ENCODE measurements at places on chromosomes 3 and 15.

DNA sequence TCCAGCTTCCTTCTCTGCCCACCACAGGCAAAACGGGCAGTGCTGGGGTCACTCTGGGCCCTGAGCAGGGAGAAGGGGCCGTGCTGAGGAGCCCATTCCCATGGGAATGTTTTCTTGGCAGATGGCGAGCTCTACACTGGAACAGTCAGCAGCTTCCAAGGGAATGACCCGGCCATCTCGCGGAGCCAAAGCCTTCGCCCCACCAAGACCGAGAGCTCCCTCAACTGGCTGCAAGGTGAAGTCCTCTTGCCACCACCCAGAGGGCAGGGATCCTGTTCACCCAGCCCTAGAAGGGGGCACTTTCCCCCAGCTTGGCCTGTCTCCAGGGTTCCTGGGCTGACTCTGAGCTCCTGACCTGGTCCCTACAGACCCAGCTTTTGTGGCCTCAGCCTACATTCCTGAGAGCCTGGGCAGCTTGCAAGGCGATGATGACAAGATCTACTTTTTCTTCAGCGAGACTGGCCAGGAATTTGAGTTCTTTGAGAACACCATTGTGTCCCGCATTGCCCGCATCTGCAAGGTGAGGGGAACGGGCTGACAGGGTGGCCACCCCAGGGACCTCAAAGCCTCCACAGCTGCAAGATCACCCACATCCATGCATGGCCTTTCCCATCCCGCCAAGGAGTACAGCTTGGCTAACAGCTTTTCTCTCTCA lies 12.4 kb downstream of the CIB1 start:
- DNase-seq: peak; percentile 52

DNA sequence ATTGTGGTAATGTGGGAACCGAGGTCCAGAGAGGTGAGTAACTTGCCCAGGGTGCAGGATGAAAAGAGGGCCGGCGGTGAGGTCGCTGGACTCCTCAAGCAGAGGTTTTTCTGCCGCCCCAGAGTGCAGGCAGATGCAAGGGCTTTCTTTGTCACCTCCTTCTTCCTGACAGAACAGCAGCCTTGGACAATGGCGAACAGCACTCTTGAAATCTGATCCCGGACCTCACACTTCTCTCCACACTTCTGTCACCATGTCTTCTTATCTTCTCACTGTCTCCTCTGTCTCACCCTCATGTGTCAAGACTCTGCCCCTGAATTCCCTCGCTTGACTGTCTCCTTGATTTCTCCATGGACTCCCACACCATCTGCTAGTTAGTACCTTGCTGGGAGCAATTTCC lies 15.4 kb upstream of the VPS8 start:
- DNase-seq: no peak

DNA sequence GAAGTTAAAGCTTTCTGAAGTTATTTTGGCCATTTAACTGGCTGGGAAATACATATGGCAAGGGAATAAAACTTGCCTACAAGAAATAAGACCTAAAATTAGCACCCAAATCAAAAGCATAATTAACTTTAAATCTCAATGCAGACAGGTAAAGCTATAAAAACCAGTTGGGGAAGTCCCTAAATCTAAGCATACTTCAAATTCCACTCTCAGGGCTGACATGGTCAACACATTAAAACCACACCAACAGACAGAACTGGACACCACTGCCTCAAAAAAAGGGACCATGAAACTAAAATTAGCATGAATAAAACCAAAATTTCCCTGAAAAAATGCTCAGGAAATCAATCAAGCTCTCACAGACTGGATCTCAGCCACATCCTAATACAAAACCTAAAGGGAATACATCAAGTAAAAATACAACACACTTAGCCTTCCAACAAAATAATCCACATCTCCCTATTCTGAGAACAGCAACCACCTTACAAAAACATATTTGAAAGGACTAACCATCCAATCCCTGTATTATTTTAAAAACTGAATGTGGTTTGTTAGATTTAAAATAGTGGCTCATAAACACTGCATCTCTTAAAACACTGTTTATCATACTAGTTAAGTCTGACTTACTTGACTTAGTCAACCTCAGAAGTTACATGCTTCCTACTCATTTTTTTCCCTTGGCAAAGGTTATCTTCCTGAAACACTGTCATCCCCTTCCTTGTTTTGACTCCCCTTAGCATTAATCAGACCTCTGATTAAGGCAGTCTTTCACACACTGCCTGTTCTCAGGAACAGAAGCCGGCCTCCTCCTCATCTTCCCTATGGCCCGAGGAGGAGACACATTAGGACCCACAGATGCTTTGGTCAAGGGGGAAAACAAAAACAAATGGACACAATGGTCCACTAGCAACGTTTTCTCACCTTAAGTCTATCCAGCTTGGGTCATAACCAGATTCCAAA lies 8.3 kb downstream of the TRA2B start:
- no peak for DNase-seq

- no peak for DNase-seq
Measured at GRCh38 chr3:180530276-180530675, 71.7 kb upstream of the TTC14 start.

DNA sequence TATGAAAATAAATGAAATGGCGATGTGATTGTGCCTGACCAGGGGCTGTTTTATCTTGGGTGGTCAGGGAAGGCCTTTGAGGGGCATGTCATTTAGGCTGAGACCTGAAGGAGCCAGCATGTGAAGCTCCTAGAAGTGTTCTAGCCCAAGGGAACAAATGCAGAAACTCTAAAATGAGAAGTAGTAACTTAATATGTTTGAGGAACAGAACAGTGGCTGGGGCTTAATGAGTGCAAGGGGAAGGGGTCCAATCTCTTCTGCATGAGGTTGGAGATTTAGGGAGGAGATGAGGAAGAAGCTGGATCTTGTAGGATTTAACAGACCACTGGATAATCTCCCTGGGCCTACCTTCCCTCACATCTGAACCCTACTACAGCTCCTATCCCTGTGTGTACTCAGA lies 110.5 kb downstream of the AKAP13 start:
- no peak for DNase-seq

DNA sequence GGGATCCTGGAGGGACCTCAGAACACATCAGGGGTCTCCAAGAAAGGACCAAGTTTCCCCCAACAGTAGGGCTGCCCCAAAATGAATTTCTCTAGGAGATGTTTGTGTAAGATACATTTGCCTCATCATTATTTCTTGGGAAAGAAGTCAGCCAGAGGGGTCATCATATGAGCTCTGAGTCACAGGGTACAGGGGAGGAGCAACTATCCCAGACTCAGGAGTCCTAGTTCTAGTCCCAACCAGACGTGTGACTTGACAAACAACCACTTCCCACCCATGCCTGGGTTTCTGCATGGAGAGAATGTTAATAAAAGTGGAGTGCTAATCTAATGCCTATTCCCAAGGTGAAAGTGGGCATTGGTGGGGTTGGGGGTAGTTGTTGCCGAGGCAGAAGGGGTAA lies 144.1 kb downstream of the ALDH1A2 start:
- no peak for DNase-seq

DNA sequence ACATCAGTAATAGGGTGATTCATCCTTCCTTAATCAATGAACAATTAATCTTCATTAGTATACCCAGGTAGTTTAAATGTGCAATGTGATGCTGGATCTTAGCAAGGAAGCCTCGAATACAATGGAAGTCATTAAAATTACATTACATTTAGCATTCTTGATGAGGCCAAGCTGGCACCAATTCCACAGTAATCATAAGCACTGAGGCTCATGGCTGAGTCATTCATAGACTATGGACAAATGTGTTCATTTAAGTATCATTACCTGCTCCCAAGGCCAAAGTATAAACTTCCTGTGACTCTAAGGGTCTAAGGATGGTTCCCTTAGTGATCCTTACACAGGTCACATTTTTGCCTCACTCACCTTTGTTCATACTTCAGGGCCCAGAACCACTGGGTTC lies 266.4 kb upstream of the CDIN1 start:
- no peak for DNase-seq

- DNase-seq: no peak
Measured at GRCh38 chr3:196585044-196585757, 16.7 kb downstream of the FBXO45 start.

DNA sequence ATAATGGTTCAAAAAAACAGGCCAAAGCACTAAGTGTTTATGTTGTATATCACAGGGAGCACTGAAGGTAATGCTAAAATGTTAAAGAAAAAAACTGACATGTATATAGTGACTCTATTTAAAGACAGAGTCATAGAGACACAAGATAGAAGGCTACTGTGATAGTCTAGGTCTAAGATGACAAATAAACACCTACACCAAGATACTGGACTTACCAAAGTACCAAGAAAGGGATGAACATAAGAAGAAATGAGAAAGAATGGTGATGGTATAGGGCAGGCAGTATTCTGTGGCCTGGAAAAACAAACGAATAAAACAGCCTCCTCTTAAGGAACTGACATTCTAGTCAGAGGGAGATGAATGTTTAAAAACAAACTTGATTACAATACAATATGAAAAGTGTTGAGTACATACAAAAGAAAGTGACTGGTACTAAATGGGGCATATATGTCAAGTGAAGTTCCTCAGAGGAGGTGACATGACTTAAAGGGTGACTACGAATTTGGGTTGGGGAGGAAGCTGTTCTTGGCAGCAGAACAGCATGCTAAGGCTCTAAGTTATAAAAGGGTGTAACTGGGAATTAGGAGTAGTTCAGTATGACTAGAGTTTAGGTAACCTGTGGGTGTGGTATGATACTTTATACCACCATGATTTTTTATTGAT lies 5.9 kb downstream of the ABHD10 start:
- no peak for DNase-seq

GRCh38 chr15:57190208-57190607 lies 186.1 kb upstream of the CGNL1 start:
- DNase-seq: no peak

- no peak for DNase-seq
Measured at GRCh38 chr3:4766716-4767499, 212.3 kb upstream of the BHLHE40 start.

DNA sequence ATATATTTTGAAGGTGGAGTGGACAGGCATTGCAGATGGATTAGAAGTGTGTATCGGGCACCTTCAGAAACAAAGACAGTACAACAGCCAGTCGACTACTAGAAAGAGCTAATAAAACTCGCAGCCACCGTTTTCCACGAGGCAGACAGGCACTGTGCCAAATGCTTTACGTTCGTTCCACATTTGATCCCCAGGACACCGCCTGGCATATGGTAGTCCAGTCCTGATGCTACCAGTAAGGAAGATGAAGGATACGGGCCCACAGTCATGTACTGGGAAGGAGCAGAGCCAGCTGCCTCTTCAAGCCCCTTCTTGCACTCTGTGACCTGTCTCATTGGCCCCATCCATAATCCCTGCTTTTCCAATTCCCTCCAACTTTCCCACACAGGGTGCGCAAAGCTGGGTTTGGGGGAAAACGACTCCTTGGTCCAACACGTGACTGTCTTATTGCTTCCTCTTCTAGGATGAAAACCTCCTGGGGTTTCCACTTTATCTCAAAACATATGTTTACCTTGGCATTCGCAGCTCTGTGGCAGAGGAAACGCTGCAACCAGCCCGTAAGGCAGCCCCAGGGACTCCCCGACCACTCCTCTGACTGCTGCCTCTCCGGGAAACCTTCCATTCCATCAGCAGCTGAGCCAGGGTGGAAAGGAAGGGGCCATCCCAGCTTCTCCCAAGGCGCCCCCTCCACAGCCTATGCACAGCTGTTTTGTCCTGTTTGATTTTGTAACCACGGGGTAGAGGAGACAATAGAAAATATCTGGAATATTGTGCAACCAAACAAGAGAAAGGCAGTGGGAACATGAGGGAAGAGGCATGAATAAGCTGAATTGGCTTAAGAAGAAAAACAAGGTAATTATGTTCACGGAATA lies 107.4 kb downstream of the ADAMTS17 start:
- DNase-seq: no peak

GRCh38 chr3:170865209-170866094 lies 4.5 kb downstream of the RPL22L1 start:
- no peak for DNase-seq

DNA sequence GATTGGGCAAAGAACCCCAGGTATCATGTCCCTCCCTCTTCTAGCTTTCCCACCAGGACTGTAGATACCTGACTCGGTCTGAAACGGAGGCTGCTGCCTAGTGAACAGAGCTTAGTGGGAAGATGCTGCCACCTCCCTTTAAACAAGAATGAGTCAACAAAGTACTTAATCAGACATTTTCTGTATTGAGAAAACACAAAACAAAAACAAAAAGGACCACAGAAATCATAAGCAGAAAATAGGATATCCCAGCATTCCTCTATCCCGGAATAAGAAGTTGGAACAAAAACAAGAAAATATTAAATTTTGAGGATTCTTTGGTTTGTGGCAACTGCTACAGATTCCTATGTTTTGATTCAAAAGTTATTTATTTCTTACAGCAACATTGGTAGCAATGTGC lies 51.7 kb upstream of the COL8A1 start:
- no peak for DNase-seq

DNA sequence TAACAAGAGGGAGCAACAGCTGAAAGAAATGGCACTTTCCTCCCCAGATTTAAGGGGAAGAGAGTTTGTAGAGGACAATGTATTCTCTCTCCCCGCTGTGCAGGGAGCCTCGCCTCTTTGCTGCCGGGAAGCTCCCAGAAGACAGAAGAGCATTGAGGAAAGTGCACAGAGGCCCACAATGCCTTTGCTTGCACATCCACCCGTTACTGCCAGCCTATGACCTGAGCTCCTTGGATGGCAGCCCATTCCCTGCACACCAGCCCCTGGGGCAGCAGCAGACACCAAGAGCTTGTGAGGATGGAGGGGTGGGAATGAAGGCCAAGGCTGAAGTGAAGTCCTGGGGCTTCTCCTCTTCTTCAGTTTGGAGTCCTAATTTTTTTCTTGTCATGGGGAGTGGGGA lies 67.0 kb downstream of the CLDN11 start:
- no peak for DNase-seq

DNA sequence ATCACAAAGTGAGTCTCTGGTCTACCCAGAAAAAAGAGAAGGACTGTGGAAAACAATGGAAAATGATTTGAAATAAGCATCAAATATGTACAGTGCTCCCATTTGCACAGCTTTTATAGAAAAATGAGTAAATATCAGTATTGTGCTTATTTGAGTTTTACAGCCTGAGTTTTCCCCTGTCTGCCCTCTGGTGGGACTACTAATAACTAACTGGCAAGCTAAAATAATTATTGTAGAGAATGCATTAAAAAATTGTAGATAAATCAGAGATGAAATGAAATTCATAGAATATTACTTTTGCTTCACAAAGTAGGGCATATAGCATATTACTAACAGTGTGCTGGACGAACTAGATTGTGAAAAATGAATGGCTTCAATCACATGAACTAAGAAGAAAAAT lies 287.1 kb downstream of the NAALADL2 start:
- DNase-seq: no peak

- no peak for DNase-seq
Measured at GRCh38 chr15:96598514-96598913, 268.0 kb downstream of the NR2F2 start.

- DNase-seq: no peak
Measured at GRCh38 chr15:71485094-71485693, 325.2 kb upstream of the NR2E3 start.

DNA sequence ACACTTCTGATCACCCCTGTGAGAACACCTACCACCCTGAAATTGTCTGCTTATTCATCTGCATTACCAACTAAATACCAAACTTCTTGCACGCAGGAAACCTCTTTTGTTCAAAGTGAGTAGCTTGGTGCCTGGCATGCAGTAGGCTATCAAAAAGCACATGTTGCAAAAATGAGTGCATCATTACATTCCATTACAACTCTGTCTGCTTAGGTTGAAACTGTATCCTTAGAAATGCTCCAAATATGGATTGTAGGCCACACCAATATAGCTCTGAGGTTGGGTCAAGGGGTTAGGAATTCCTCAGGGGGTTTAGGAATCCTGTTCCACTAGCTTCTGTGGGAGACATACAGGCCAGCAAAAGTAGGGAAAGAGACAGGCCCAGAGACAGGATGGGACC lies 107.2 kb downstream of the THRB start:
- no peak for DNase-seq

- no peak for DNase-seq
Measured at GRCh38 chr3:129984125-129984524, 9.6 kb downstream of the TRH start.

All from NCI-H187 (cell line).